H9 (cell line): ENCODE measurements at places on chromosomes 5 and 9. TPM values are rescaled to one million over a fixed set of nuclear protein-coding genes. Genes with fewer than 3 reads are reported as not detected.

The DNAJC21 gene
- 44.9 and 50.4 TPM in 2 replicates for total RNA-seq

The ENTREP1 gene
- total RNA-seq = 21.3 and 21.8 TPM in 2 replicates

The RUSC2 gene
- 5.8 and 6.3 TPM in 2 replicates for total RNA-seq

The DDX4 gene
- not detected in 2 replicates for total RNA-seq

DNA sequence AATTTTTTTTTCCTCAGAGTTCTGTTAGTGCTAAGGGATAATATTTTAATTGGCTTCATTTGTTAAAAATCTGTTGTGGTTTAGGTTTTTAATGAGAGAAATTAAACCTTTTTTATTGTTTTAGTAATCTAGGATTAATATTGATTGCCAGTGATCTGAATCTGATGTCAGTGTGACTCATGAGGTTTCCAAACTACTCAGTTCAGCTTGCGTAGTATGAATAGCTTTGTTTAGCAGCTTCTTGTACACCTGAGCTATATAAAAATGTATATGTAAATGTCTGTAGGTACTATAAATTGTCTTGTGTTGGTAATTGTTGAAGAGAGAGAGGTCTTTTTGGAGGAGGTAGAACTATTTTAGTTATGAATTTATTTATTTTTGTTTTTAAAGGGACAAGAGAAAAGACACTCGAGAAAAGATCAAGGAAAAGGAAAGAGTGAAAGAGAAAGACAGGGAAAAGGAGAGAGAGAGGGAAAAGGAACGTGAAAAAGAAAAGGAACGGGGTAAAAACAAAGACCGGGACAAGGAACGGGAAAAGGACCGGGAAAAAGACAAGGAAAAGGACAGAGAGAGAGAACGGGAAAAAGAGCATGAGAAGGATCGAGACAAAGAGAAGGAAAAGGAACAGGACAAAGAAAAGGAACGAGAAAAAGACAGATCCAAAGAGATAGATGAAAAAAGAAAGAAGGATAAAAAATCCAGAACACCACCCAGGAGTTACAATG, 26.3 kb downstream of the SREK1 start:
- H3K27me3 ChIP-seq = no peaks in the 10 kb centered on the region
- no peak overlapping the region for H3K4me3 ChIP-seq
- H3K4me1 ChIP-seq = no peaks in the 10 kb centered on the region
- no peak for DNase-seq

GRCh38 chr9:90909225-90909624, 107.6 kb downstream of the SYK start:
- no peaks in the 10 kb centered on the region; the same call in 1 of the 2 replicates for H3K36me3 ChIP-seq
- no peak overlapping the region for H3K27ac ChIP-seq
- no peaks in the 10 kb centered on the region for H3K4me1 ChIP-seq

DNA sequence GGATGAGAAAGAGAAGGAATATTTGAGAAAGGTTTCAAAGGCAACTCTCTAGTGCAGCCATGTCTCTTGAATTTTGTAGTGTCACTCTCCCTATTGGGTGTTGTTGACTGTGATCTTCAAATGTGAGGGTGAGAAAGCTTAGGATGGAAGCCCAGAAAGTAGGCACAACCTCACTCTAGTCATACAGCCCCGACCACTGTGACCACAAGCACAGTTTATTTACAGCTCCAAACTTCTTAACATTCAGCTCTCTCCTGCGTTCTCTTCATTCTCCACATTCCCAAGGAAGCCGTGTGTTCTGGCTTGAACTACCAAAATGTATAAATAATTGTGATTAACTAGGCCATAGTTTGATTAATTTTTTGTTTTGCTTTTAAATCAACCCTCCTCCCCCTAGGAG, 542.9 kb downstream of the LRRC70 start:
- H3K27ac ChIP-seq = no peak overlapping the region
- no peak for DNase-seq
- no peaks in the 10 kb centered on the region; the same call in none of the 2 replicates for H3K4me1 ChIP-seq
- no peak overlapping the region for H3K4me3 ChIP-seq
- H3K27me3 ChIP-seq = no peaks in the 10 kb centered on the region

GRCh38 chr5:66284588-66285342, 140.7 kb downstream of the SREK1 start:
- DNase-seq = no peak
- no peak overlapping the region for H3K27ac ChIP-seq
- H3K36me3 ChIP-seq = no peaks in the 10 kb centered on the region
- H3K4me1 ChIP-seq = no peaks in the 10 kb centered on the region

- no peak for DNase-seq
- H3K27ac ChIP-seq = no peak overlapping the region
- peaks cover 7% of the 10 kb centered on the region for H3K36me3 ChIP-seq
- no peaks in the 10 kb centered on the region for H3K27me3 ChIP-seq
- H3K4me1 ChIP-seq = peaks cover 11% of the 10 kb centered on the region; the same call in 1 of the 2 replicates
- H3K4me3 ChIP-seq = no peak overlapping the region
Observed at GRCh38 chr5:14723701-14724132, 59.2 kb downstream of the OTULIN start.

DNA sequence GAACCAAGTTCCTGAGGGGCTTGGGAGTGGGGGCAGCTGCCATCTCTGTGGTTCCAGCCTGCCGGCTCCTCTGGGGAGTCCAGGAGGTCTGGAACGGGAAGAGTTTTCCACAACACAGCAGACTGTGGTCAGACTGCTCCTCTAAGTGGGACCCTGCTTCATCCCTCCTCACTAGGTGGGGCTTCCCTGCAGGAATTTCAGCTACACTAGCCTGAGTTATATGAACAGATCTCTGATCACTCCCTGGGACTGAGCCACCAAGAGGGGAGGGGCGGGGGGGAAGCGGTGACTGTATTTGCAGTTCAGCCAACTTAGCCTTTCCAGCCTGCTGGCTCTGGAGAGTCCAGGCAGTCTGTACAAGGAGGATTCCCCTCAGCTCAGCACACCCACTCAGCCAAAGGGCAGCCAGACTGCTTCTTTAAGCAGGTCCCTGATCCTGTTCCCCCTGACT, 19.4 kb downstream of the DTWD2 start:
- no peak for DNase-seq
- H3K4me3 ChIP-seq = no peak overlapping the region
- H3K27ac ChIP-seq = no peak overlapping the region
- H3K4me1 ChIP-seq = no peaks in the 10 kb centered on the region
- H3K36me3 ChIP-seq = peaks cover 15% of the 10 kb centered on the region

DNA sequence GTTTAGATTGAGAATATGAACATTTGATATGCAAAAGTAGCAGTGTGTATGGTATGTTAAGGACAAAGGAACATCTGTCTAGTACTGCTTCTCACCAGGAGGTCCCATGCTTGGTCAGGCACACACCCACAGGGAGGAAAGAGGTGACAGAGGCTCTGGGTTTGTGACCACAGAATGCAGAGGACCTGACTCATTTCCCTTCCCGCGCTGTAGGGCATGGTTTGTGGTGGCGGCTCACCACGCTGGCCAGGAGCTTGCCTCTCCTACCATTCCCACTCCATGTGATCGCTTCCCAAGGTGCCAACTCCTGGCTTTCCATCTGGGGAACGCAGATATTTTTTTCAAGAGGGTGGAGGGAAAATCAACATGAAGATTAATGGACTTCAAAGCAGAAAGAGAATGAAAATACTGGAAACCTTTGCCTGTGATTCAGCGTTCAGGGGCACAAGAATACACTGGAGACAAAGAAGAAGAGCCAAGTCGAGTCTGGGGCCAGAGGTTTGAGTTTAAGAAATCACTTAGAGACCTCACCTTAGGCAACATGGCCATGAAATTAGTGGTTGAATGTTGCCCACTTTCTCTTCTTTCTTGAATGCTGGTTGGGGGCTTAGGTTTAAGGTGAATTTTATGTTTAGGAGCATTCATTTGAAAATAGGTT, 477.8 kb downstream of the CCDC171 start:
- H3K27ac ChIP-seq = no peak overlapping the region
- no peaks in the 10 kb centered on the region for H3K36me3 ChIP-seq
- no peaks in the 10 kb centered on the region for H3K27me3 ChIP-seq
- no peak overlapping the region for H3K4me3 ChIP-seq
- no peak for DNase-seq

GRCh38 chr5:141647242-141647641, 4.0 kb downstream of the FCHSD1 start:
- H3K36me3 ChIP-seq = peaks cover 16% of the 10 kb centered on the region; the same call in 2 of the 3 replicates
- H3K27ac ChIP-seq = no peak overlapping the region
- H3K27me3 ChIP-seq = no peaks in the 10 kb centered on the region
- no peaks in the 10 kb centered on the region; the same call in 1 of the 2 replicates for H3K4me1 ChIP-seq
- H3K4me3 ChIP-seq = no peak overlapping the region

DNA sequence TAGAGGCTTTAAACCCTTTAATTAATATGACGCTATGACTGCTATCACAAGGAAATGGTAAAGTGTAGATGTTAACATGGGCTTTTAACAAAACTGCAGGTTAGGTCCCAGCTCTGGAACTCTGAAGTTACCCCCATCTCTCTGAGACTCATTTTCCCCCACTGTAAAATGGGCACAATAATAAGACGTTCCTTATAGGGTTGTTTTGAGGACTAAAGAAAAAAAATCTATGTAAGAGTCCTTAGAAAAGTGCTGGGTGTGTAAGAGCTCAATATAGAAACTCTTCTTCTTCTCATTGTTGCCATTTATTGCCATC, 45.8 kb upstream of the STK32A start:
- H3K4me3 ChIP-seq = no peak overlapping the region
- no peaks in the 10 kb centered on the region for H3K27me3 ChIP-seq
- peaks cover 12% of the 10 kb centered on the region for H3K4me1 ChIP-seq
- no peak for DNase-seq
- no peak overlapping the region for H3K27ac ChIP-seq
- H3K36me3 ChIP-seq = no peaks in the 10 kb centered on the region

DNA sequence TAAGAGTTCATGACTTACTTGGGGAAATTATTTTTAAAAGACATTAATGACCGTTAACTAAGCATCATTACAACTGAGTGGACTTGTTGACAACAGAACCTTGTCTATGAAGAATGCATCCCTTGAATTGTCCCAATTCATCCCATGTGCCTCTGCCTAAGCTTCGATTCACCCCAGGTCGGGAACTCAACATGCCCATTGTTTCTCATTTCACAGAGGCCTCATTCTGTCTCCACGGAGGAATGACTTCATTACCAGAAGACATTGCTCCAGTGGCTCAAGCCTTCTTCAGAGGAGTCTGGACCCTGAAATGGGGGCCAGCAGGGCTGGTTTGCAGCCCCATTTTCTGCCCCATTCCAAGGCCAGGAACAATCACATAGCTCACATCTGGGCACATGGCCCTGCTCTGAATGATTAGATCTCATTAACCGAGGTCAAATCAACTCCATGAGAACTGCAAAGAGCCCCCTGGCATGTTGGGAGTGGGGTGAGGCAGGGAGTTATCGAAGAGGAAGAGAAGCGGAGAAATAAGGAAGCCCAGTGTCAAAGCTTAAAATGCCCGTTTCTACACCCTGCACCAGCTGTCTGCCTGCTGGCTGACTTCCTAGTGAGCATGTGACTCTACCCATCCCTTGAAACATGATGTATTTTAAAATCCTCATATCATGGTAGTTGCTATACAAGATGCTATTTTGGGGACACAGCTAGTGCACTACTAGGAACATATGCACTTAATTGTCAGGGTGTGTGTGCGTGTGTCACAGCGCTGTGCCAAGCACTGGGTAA, 137.3 kb downstream of the LHFPL2 start:
- DNase-seq = no peak
- no peak overlapping the region for H3K4me3 ChIP-seq
- no peak overlapping the region for H3K27ac ChIP-seq
- 0 out of 2 replicates have a peak, but pooled peaks cover 2% of the 10 kb centered on the region for H3K4me1 ChIP-seq
- no peaks in the 10 kb centered on the region for H3K27me3 ChIP-seq

- DNase-seq = no peak
- no peaks in the 10 kb centered on the region for H3K36me3 ChIP-seq
- H3K4me1 ChIP-seq = no peaks in the 10 kb centered on the region
- H3K27ac ChIP-seq = no peak overlapping the region
- H3K4me3 ChIP-seq = no peak overlapping the region
- H3K27me3 ChIP-seq = no peaks in the 10 kb centered on the region
Observed at GRCh38 chr5:126360467-126360866, 62.7 kb upstream of the GRAMD2B start.

DNA sequence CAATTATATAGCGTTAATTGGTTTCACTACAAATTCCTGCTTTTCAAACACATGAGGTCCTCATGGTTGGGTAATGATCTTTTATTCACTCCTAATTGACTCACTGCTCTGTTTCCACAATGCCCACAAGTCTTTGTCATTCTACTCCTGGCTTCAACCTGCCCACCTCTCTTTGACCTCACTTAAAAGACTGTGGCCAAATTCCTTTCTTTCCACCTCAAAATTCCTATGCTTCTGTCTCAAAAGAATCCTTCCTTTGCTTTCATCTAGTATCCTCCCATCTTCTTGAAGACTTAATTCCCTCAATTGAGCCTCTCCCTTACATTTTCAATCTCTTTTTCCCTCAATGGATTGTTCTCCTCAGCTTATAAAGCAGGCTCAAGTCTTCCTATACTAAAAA, 4.9 kb downstream of the APBA1 start:
- DNase-seq = no peak
- H3K36me3 ChIP-seq = no peaks in the 10 kb centered on the region; the same call in 2 of the 3 replicates
- H3K27me3 ChIP-seq = peaks cover 12% of the 10 kb centered on the region; the same call in 1 of the 2 replicates
- no peak overlapping the region for H3K4me3 ChIP-seq
- no peak overlapping the region for H3K27ac ChIP-seq
- peaks cover 2% of the 10 kb centered on the region for H3K4me1 ChIP-seq

DNA sequence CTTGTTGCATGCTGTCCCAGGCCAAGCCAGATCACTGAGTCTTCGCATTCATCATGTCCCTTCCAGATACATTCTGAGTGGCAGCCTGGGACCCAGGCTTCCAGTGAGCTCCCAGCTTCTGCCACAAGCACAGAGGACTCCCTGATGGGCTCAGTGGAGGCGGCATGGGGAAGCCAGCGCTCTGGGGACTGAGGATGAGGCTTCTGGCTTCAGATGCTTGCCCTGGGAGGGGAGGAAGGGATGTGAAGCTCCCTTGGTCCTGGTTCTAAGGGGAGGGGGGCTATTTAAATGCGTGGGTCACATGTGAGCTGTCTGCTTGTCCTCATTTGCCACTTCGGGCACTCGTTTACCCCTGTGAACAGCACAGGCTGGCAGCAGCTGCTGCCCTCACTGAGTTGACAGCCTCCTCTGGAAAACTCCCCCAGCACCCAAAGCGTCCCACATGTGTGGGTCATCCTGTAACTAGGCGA, 174.0 kb downstream of the NR3C1 start:
- H3K27ac ChIP-seq = no peak overlapping the region
- H3K36me3 ChIP-seq = peaks cover 2% of the 10 kb centered on the region; the same call in 1 of the 3 replicates
- no peak for DNase-seq
- no peak overlapping the region for H3K4me3 ChIP-seq
- no peaks in the 10 kb centered on the region for H3K4me1 ChIP-seq
- no peaks in the 10 kb centered on the region for H3K27me3 ChIP-seq

DNA sequence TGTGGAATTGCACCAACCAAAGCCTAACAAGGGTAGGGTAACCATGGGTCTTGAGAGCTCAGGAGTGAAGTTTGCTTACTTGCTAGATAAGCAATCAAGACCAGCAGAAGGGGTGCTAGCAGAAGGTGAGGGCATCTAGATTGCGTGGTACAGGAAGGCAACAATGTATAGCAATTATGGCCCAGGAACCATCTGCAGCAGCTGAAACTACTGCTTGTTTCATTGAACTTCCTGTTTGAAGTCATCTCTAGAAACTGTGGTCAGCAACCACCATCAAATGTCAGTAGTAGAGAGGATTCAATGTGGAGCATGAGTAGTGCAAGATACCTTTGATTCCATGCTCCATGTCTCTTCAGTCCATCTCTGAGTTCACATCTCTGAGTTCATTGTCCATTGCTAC, 462.1 kb upstream of the GRAMD2B start:
- DNase-seq = no peak
- no peak overlapping the region for H3K4me3 ChIP-seq
- H3K27me3 ChIP-seq = no peaks in the 10 kb centered on the region
- no peaks in the 10 kb centered on the region for H3K4me1 ChIP-seq
- H3K27ac ChIP-seq = no peak overlapping the region
- H3K36me3 ChIP-seq = no peaks in the 10 kb centered on the region
